CD4-positive, alpha-beta T cell treated with Interleukin-17A for 4 hours (primary cell): ENCODE measurements at places on chromosomes 3 and 15.

DNA sequence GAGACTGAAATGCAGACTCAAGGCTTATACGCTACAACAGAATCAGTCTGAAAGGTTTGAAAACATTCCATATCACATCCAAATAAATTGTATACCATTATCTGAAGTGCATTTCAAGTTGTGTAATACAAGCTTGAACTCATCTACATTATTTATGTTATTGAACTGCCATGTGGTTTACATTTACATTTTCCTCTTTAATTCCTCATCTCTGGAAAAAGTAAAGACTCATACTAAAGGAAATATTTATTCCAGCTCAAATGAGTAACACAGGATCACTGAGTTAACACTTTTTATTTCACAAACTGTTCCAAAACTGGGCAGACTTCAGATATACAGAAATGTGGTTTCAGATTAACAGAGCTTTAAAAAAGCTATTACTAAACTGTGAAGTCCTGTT, 282.5 kb downstream of the ULK4 start:
- no peak for DNase-seq

DNA sequence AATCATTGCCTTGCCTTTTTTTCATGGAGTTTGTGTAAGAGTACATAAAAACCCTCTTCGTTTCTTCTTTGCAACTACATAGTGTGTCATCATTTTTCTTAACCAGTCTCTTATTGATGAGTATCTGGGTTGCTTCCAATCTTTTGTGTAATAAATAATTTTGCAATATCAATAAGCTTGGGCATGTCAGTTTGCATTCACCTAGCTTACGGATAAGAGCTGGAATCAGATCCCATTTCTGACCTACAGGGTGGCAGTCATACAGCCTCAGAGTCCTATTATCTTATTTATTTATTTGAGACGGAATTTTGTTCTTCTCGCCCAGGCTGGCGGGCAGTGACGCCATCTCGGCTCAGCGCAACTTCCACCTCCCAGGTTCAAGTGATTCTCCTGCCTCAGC, 18.3 kb downstream of the ANP32A start:
- no peak for DNase-seq

GRCh38 chr3:192851821-192852372, 65.8 kb downstream of the MB21D2 start:
- DNase-seq: no peak

GRCh38 chr3:139112230-139112558, 67.5 kb upstream of the PRR23C start:
- no peak for DNase-seq

DNA sequence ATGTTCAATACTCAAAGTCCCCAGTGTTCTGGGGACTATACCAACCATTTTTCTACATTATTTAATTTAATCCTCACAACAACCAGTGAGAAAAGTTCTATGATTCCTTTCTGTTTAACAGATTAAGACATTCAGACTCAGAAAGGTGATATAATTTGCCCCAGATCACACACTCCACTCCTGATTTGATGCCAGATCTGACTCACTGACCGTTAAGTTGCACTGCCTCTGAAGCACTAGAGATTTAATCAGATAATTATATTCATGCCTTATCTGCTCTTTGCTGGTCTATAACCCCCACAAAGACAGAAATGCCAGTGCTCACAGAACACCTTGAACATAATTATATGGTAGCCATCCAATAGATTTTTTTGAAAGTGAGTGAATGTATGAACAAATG, 501.0 kb downstream of the IGSF11 start:
- DNase-seq: no peak

- no peak for DNase-seq
Observed at GRCh38 chr15:40252141-40252437, 13.2 kb downstream of the PAK6 start.

- no peak for DNase-seq
Observed at GRCh38 chr3:133855772-133856171, 39.9 kb downstream of the RAB6B start.

DNA sequence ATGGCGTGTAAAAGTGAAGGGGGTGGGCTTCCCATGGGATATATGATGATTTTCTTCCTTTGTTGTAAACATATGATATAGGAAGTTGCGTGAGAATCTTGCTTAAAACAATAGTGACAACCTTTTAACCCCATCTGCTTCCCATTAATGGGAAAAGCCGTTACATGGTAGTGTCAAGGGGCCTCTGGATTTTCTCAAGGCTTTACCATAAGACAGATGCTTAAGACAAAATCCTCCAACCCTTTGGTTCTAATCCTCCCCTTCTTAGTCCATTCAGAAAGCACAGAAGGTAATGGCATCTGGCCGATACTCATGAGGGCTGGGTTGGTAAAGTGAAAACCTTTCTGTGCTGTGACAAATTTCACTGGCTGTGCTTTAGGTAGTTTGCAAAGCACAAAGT, 25.0 kb downstream of the DPH3 start:
- DNase-seq: no peak
